ENCODE measurements at places on chromosomes 6 and 20. TPM values are rescaled to one million over a fixed set of nuclear protein-coding genes. Genes with fewer than 3 reads are reported as not detected.

The CYP21A2 gene
- 0.12 TPM for total RNA-seq

The PLG gene
- total RNA-seq, result not detected

GRCh38 chr6:42021847-42022754 lies 28.2 kb upstream of the TAF8 start:
- DNase-seq, result peak; percentile 77

DNA sequence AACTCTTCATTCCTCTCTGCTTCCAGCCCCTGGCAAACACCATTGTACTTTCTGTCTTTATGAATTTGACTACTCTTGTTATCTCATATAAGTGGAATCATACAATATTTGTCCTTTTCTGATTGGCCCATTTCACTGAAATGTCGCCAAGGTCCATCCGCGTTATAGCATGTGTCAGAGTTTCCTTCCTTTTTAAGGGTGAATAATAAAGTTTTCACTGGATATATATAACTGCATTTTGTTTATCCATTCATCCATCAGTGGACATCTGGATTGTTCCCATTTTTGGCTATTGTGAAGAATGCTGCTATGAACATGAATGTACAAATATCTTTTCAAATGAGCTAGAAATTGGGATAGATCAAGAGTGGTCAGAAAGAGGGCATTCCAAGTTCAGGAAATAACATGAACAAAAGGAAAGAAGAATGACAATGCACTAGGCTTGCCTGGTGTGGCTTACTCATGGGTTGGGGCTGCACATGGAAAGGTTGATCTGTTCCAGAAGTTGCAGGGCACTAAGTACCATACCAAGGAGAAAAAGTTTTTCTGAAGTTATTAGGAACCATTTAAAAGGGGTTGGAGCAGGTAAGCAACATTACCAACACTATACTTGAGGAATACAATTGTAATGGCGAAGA lies 10.0 kb upstream of the L3MBTL3 start:
- DNase-seq, result no peak

DNA sequence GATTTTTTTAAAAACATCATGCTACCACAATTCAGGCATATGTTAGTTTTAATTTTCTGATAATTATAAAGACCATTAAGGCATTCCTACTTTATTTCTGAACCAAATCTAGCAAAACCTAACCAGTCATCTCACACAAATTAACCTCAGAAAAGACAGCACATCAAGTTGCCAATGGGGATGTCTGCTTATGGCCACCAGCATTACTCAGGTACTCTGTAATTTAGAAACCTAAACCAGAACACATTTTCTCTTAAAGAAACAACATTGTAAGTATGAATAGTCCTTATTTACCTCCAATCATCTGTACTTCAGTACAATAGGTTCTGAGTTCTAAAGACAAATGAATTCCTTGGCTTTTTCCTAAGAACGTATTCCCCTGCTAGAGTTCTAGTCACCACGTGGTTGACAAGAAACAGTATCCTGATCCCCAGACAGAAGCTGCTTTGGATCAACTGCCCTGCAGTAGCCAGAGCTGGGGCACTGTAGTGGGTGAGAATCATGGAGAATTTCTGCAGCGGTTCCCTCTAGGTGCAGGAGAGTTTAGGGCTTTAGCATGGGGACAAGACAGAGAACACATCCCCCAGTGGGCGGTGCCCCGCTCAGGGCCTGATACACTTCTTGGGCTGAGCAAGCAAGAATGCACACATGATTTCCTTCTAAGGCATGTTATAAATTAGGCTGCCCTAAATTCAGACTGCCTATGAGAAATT lies 15.4 kb downstream of the GCLC start:
- no peak for DNase-seq

DNA sequence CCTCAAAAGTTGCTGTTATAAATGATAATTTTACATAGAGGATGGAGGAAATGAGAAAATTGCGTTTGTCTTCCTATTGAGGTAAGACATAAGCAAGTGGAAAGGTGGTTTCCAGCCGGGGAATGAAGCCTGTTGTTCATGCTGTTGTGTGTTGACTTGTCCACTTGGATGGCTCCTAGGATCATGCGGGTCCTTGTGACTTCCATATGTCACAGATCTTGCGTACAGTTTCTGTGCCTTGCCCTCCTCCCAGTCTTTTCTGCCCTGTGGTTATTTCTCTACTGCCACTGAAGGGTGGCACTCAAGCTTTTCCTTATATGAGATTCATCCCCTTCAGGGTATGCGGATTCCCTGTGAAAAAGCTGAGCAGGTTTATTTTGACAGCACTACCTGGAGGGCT lies 116.6 kb downstream of the CARMIL1 start:
- DNase-seq, result no peak

- no peak for DNase-seq
Observed at GRCh38 chr6:140174524-140174923, 800.1 kb upstream of the CITED2 start.

- DNase-seq, result no peak
Observed at GRCh38 chr6:134245706-134246105, 72.2 kb downstream of the SGK1 start.

- no peak for DNase-seq
Observed at GRCh38 chr6:47690214-47690613, 8.2 kb upstream of the ADGRF4 start.

DNA sequence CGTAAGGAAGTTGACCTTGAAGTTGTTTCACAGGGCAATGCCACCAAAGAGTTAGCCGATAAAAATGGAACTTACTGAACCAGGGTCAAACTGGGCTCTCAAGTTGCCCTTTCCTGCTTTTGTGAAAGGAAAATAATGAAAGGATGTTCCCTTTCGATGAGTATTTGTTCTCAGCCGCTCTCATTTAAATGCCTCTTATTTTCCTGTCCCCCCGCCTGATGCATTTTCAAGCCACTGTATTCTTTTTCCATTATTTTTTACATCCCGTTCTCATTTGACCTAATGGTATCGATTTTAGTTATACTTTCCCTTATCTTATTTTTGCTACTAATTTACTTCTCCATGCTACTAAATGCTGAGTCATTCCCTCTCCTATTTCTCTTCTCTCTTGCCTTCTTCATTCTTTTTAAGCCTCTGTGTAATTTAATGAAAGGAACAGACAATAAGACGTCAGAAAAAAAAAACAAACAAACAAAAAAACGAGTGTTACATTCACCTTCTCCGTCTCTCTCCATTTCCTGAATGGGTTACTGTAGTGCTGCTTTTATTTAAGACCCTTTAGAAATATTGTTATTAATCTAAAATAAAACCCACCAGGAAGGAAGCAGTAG lies 655 bp upstream of the NDUFAF4 start:
- DNase-seq, result no peak

DNA sequence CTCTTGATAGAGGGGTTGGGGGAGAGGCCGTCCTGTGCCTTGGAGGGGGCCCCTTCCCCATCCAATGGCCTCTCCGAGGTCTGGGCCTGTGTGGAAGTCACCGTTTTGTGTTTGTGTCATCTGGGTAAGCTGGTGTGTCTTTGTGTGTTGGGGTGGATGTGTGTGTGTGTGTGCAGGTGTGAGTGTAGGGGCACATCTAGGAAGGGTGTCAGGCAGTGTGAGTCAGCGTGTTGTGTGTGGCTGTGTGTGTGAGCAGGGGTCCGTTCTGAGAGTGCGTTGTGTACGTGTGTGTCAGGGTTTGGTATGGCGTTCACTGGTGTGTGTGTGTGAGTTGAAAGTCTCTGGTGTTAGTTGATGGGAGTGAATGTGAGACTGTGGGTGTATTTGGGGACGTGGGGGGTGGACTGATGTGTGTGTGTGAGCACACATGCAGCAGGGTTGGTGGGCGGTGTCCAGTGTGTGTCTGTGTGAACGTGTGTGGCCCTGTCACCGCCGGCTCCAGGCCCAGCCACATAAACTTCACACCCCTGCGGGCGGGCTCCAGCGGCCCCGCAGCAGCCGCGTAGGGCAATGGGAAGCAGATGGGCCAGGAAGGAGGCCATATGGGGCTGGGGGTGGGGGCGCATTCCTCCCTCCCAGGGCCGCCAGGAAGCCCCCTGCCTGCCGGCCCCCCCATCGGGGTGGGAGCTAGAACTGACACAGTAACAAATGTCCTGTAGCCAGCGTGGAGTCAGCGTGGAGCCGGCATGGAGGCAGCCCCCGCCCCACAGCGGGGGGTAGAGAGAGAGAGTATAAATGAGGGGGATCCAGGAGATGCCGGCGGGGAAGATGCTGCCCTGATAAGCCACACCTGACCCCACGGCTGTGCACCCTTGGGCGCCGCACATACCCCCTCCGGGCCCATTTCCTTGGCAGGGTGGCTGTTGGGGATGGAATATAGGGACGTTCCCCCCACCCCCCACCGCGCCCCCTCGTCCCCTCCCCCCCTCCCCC lies 32.1 kb downstream of the SNAI1 start:
- DNase-seq, result no peak
